ENCODE measurements at places on chromosomes 6 and 20.

- DNase-seq: no peak
Observed at GRCh38 chr6:35052694-35053565, 88.2 kb downstream of the TCP11 start.

DNA sequence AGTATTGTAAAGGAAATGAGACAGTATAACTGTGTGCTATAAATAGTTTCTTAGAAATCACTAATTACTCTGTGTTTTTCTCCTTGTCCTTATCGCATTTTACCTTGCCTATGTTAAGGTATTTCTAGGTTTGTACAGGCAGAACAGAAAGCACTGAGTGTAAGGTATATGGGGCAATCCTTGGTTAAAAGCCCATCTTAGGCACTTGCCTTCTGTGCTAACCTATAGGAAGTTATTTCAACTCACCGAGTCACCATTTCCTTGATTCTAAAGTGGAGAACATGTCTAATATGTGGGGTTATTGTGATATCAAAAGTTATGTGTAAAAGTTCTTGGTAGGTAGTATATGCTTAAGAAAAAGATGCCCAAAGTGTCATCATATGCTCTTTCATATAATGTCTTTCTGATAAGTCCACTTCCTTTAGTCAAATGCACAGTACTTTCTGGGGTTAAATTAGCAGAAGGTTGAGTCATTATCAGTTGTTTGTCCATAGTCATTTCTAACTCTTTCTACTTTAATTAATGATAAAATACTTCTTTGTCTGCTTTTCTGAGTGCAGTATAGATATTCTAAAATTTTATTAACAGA is 276.4 kb downstream of the UTRN start:
- no peak for DNase-seq

- DNase-seq: no peak
Observed at GRCh38 chr6:107991061-107991460, 33.1 kb upstream of the SEC63 start.

DNA sequence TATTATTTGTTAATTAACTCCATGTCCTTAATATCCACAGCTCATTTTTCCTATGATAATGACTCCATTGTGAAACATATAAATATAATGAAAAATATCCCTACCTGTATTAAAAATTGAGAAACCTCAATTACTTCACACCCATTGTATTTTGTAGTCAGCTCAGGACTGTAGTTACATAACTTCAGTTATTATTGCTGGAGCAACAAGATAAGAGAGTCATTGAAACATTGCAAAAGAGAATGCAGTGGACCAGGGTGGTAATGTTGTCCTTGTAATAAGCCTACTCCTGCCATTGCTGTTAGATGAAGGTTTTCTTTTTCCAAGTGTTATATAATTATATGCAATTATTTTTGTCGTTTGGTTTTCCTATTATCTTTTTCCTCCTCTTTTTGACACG is 184.4 kb downstream of the PRL start:
- DNase-seq: no peak

DNA sequence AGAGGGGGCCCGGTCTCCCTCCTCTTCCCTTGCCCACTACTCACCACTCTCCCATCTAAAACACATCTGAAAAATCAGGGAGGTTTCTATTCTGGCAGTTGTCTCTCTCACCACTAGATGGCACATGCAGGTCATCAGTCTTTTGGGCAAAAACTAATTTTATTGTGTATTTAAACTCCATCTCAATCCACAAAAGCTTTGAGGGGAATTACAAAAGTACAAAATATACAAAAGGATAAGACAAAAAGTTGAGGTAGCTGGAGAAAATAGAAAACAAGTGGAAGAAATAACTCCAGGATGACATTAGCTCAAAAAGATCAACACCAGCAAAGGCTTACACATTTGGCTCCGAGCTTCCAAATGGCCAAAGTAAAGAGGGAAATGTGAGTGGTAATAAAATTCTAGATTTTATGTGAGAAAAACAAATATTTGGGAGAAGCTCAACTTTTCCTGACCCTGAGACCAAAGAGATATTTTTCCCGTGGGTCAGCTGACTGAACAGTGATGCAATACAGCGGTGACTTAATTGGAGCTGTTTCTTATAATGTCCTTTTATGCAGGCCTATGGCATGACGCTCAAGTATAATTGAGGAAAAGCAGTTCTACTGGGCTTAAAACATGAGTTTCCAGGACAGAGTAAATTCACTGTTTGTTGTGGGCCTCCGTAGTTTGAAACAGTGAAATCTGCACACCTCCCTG is 79.8 kb upstream of the CHD6 start:
- no peak for DNase-seq

DNA sequence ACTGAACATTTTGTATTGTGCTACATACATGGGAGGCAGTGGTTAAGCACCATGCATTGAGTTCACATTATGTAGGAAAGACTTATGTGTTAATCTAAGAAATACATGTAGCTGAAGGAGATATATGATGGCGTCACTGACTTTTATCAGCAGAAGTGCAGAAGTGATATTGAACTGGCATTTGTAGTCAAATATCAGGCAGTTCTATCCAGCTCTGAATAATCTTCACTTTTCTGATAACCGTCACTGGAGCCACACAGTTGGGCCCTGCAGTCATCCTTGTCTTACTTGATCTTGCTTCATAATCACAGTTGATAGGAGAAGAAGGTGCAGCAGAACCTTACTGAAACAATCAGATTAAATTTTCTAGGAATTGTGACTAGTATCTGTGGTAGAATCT is 26.4 kb downstream of the CRISP1 start:
- no peak for DNase-seq

- no peak for DNase-seq
Observed at GRCh38 chr6:118768904-118769325, 117.5 kb upstream of the CEP85L start.

DNA sequence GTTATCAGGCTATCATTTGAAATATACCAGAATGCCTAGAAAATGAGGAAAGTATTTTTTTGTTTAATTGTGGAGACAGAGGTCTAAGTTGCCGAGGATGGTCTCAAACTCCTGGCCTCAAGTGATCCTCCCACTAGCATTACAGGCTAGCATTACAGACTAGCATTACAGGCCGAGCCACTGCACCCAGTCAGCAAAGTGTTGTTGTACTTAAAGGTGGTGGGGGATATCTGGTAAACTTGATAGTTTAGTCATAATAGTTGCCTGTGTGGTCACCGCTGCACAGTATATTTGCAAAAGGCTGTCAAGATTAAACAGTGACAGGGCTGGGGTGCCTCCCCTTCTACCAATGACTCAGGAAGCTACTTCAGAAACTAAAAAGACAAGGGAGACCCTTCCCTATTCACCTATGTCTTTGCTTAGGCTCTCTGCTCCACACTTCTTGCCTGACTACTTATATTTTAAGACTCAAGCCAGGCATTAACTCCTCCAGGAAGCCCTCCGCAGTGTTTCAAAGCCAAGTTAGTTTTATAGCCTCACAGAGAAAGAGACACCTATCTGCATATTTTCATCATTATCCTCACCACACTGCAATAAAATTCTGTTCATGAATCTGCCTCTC is 3.1 kb upstream of the AKIRIN2 start:
- DNase-seq: no peak

DNA sequence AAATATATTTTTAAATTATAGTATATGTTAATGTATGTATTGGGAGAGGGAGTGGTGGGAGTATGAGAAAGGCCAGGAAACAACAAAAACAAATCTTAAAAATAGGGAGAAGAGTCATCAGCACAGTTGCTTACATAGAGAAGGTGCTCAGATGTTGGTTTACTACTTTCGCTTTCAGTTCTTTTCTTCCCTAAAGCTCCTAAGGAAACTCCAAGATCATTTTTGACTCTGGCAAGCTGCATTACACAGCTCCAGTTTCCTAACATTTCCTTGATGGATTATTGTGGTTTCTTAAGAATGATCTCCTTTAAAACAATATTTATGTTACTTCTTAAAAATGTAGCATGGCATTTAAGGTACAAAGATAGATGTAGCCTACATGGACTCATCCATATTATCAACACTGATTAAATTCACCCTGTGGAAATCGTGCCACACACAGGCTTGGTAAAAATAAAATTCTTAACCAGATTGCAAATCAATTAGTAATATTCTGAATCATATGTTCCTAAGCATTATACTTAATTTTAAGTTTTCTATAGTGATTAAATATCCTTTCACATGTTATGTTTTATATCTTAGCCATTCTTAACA is 118.0 kb upstream of the MAN1A1 start:
- DNase-seq: no peak

DNA sequence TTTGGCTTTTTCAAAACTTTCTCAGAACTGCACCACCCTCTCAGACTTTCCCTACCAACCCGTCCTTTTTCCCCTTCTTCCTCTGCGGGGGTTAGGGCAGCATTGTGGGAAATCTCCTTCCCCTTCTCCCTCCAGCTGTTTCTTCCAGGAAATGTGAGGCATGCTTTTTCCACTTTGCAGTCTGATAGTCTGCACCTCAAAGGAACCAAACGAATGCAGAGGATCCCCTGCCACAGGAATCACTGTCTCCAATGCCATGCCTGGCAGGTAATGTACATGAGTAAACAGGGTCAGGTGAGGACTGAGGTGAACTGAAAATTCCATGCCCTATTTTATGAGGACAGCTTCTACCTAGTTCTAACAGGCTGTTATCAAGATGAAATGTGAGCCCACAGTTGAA is 218.4 kb downstream of the BCAS1 start:
- DNase-seq: no peak

DNA sequence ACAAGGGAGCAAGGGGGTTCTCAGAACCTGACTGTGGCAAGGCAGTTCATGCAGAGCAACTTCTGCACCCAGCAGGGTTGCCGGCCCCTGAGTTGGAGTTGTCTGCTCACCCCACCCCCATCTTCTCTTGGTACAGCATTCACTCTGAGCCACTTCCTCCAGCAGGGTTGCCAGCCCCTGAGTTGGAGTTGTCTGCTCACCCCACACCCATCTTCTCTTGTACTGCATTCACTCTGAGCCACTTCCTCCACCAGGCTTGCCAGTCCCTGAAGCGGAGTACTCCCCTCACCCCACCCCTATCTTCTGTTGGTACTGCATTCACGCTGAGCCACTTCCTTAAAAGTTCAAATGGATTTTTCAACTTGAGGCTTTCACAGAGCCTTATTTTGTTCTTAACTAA is 79.7 kb upstream of the SYNDIG1 start:
- DNase-seq: no peak

DNA sequence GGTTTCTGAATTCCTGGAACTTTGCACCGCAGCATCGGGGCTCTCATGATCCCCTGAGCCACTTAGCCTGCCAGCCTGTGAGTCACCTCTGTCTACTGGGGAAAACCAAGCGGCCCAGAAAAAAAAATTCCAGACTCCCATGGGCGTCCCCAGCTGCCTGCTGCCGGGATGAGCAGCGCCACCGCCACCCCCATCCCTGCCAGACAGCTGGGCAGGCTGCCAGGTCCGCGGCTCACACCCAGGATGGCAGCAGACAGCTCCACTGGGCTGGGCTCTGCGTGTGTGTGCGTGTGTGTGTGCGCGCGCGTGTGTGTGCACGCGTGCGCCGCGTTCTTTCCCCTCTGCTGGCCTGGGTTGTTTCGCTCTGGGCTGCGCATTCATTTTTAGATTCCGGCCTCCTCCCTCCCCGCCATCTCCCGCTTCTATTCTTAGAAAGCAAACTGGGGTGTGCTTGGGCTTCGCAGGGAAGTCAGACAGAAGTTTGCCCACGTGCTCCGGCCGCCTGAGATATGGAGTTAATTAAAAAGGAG is 38.9 kb upstream of the PMEPA1 start:
- DNase-seq: no peak

DNA sequence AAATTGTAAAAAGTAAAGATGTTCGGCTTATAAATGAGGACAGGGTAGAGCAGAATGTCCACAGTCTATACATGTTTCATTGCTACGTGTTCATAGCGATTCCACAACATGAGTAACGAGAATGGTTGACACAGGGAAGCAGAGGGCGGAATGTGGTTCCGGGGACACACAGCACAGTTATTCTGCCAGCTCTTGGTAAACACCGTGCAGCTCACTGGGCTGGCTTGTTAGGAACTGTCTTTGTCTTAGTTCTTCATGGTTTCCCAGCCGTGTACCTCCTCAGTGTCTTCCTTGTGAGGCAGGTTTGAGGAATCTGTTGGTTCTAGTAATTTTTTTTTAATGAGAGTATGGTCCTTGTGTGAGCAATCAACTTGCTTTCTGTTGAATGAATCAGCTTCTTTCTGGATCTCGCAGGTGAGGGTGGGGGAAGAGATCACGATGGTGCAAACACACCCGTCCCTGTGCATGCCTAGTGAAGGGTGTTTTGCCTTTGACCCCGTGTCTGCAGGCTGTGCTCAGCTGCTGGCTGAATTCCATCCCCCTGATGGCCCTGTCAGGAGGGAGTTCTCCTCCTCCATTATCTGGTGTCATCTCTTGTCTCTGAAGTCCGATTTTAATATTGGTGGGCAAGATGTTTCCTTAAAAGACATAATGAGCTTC is 168.2 kb downstream of the SMOC2 start:
- no peak for DNase-seq

DNA sequence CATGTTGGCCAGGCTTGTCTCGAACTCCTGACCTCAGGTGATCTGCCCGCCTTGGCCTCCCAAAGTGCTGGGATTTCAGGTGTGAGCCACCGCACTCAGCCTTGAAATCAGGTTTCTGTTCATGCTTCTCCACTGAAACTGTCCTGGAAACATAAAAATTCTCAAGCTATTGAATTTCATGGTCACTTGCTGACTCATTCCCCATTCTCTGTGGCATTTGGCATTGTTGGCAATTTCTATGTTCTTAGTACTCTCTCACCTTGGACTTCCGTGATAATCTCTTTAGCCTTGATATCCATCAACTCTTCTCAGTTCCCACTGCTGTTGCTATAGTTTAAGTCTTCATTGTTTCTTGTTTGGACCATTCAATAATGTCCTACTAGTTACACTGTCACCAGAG is 6.2 kb downstream of the SEL1L2 start:
- DNase-seq: no peak

DNA sequence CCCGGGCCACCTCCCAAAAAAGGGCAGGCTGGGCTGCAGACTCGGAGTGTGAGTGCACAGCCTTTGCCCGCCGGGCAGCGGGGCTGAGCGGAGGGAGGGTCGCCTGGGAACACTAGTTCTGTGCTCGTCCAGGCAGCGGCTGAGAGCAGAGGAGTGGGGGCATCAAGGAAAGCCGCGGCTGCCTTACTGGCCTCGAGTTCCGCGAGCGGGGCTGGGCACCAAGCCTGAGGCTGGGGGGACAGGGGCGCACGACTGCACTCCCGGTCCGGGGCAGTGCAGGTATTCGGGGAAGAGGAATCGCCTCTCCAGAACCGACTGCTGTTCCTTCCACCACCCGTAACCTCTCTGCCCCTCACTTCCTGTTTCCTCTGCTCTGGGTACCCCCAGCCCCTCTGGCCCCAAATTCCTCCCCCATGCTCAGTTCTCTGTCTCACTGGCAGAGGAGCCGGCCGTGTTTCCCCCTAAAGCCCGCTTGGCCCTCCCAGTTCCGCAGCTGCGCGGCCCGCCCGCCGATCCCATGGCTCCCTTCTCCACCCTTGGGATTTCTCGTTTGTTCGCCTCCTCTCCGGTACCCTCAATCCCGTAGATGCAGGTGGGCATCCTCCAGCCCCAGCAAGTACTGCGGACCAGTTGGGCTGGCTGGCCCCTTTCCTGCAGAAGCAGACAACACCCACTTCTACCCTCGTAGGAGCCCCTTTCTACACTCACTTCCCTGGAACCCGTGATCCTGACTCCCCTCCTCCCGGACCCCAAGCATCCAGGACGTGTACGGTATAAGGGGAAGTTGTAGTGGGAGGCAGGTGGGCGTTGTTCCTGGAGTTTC is 5.1 kb downstream of the RING1 start:
- DNase-seq: no peak

GRCh38 chr20:258269-258858 is 840 bp downstream of the DEFB132 start:
- no peak for DNase-seq

- DNase-seq: no peak
Observed at GRCh38 chr20:64069614-64070243, 6.7 kb downstream of the TCEA2 start.

GRCh38 chr6:136860043-136860442 is 37.7 kb downstream of the PEX7 start:
- DNase-seq: no peak
